ENCODE measurements at places on chromosomes 3 and 15.

DNA sequence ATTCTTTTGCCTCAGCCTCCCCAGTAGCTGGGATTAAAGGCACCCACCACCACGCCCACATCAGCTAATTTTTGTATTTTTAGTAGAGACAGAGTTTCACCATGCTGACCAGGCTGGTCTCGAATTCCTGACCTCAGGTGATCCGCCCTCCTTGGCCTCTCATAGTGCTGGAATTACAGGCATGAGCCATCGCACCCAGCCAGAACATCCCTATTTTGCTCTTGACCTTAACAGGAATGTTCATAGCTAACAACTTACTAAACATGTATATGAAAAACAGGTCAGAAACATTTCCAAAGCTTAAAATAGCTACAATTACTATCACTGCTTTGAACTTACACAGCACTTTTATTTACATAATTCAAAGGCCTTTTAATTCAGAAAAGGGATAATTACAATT is 33.7 kb downstream of the UQCC5 start:
- DNase-seq: no peak

DNA sequence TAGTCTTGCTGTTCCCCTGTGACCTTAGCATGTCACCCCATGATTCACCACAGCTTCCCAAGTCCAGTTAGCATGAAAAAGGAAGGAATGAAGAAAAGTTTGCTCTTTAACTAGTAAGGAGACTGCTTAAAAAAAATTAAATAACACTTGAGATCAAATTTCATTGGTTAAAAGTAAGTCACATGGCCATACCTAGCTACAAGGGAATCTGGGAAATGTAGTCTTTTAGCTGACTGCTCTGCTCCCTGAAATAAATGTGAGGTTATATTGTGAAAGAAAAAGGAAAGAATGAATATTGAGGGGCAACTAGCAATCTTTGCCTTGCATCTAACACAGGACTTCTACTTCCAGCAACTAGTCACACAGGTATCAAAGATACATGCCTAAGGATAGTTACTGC is 84.7 kb upstream of the LRRN1 start:
- no peak for DNase-seq

- DNase-seq: no peak
These were observed 62.4 kb upstream of the TOPAZ1 start for GRCh38 chr3:44179246-44179645.

DNA sequence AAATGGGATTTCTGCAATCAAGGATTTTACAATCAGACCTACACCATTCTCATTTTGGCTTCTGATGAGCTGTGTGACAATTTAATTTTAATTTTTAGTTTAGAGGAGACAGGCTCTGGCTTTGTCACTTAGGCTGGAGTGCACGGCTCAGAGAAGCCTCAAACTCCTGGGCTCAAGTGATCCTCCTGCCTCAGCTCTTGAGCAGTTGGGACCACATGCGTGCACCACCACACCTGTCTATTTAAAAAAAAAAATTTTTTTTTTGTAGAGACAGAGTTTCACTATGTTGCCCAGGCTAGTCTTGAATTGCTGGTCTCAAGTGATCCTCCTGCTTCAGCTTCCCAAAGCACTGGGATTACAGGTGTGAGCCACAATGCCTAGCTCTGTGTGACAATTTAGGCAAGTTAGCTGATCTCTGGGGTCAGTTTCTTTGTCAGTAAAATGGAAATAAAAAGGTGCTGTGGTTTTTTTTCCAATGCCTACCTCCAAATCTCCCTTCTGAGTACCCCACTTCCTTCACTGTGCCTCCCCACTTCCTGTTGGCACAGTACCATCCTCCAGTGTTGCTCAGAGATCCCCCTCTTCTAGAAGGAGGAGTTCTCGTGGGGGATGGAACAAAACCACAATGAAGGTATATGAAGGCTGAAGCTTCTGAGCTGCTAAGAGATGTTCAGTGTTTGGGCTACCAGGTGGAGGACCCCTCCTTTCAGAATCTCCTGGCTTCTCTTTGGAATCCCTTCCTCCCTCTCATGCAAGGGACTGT is 54.1 kb upstream of the GSK3B start:
- DNase-seq: no peak

GRCh38 chr3:8458238-8458661 is 43.4 kb upstream of the LMCD1 start:
- no peak for DNase-seq

DNA sequence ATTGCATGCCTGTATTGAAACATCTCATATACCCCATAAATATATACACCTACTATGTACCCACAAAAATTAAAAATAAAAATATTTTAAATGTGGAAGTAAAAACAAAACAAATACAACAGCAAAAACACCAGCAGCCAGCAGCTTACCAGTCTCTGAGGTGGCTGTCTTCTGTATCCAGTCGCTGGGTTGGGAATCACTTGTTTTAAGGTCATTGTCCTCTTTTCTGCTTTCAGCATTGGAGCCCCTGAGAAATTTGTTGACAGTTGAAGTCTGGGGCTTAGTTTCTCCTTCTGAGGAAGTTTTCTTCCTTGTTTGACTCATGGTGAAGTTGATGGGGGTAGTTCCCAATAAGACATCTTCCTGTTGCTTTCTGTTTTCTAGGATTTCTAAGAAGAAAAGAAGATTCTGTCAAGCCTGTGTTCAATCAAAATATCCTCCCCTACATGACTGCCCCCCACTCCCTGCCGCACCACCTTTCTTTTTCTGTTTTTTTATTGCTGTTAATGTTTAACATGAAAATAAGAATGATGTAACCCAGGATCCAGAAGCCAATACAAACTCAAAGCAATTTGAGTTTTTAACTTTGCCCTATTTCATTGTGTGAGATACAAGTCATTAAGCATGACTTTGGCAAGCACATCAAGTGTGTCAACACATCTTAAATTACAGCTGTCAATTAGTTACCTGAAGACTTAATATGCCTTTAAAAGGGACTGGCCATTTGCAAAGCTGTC is at the start of gene LRRC31:
TSS of gene LRRC31 (minus strand) at position 452 of the 737 bp plus-strand sequence. CDS start at position 324, 128 bp downstream.
- DNase-seq: no peak

GRCh38 chr3:45224824-45225464 is 1.1 kb downstream of the TMEM158 start:
- DNase-seq: peak; percentile 40

GRCh38 chr3:149245738-149246451 is 24.3 kb upstream of the CP start:
- peak; percentile 75 for DNase-seq

DNA sequence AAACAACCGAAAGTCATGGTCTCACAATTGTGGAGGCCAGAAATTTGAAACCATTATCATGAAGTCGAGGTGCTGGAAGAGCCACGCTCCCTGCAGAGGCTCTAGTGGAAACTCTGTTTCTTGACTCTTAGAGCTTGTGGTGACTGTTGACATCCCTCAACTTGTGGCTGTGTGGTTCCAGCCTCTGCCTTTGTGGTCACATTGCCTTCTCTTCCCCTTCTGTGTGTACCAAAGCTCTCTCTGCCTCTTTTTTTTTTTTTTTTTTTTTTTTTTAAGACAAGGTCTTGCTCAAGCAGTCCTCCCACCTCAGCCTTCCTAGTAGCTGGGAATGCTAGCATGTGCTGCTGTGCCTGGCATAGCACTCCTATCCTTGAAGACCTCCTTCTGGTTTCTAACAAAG is 48.7 kb upstream of the CRTC3 start:
- no peak for DNase-seq

DNA sequence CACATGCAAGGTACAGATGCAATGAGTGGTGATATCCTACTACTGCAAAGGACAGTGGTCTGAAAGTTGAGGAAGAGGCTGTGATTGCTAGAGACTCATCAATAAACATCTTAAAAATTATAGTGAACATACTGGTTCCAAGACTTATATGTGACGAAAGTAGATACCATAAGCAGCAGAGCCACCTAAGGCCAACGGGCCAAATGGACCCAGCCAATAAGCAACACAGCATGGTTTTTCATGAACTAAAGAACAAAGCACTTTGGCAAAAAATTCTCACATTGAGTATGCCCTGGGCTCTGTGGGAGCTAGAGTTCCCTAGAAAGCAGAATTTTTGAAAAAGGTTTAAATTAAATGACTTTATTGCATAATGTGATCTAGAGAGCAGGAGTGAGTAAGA is 272.1 kb downstream of the SI start:
- DNase-seq: no peak

DNA sequence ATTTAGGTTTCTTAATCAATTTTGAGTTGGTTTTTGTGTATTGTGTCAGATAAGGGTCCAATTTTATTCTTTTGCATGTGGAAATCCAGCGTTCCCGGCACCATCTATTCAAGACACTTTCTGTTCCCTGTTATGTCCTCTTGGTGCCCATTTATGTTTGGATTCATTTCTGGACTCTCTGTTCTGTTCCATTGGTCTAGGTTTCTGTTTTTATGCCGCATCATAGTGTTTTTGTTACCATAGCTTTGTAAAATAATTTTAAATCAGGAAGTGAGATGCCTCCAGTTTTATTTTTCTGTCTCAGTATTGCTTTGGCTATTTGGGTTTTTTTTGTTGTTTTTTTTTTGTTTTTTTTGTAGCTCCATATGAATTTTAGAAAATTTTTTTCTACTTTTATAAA is 97.1 kb downstream of the LRRC28 start:
- DNase-seq: no peak

- peak; percentile 18 for DNase-seq
These were observed 52.4 kb downstream of the PSMD6 start for GRCh38 chr3:63970631-63971475.

DNA sequence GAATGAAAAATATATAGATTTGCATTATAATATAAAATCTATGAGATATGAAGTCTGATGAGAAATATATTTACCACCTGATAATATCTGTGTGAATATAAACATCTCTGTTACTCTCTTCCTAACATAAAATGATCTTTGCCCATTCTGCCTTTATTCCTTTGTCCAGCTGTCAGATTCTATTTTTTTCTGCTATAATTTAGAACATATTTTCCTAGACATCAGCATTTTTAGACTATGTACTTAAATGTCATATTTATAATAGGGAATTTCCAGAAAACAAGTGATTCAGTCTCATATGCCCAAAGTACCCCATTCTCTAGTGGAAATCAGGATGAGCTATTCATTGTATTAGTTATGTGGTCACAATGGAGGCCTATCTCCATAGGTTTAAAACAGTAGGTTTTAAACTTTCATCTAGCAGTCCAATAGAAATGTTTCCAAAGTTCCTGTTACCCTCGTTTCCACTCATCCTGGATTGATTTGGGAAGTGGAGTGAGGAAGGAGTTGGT is 83.3 kb downstream of the FILIP1L start:
- DNase-seq: no peak

DNA sequence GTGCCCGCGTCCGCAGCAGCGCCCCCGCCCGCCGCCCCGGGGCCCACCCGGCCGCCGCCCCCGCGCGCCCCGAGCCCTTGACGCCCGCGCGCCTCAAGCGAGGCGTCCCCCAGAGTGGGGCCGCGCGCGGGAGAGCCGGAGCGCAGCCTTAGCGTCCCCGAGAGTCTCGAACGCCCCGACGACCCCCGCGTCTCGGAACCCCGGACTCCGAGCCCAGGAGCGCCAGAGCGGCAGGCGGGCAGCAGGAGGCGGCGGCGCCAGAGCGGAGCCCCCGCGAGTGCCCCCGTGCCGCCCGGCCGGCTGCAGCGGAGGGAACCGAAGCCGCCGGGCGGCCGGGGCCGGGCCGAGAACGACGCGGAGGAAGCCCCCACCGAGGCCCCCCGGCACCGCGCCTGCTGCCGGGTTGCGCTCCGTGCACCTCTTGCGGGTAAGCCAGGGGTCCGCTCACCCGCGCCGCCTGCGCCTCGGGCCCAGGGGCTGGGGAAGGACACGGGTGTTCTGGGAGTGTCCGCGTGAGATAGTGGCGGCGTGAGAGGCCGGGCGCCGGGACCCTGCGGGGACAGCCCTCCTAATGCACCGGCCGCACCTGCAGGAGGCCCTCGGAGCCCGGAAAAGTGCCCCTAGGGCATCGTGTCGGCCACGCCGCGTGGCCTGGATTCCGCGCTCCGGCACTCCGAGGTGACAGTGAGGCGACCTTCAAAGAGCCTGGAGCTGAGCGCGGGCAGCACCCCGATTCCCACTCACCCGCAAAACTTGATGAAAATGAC is 52.0 kb upstream of the ULK4 start:
- no peak for DNase-seq

DNA sequence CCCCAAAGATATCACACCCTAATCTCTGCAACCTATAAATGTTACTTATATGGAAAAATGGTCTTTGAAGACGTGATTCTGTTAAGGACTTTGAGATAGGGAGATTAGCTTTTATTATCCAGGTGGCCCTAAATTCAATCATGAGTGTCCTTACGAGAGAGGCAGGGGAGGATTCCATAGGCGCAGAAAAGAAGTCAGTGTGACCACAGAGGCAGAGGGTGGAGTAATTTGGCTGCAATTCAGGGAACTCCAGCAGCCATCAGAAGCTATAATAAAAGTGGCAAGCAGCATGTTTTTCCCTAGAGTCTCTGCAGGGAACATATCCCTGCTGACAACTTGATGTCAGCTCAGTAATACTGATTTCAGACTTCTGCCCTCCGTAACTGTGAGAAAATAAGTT is 315.2 kb upstream of the ROBO2 start:
- no peak for DNase-seq

- no peak for DNase-seq
These were observed 199.2 kb upstream of the CFAP20DC start for GRCh38 chr3:59249004-59249403.

DNA sequence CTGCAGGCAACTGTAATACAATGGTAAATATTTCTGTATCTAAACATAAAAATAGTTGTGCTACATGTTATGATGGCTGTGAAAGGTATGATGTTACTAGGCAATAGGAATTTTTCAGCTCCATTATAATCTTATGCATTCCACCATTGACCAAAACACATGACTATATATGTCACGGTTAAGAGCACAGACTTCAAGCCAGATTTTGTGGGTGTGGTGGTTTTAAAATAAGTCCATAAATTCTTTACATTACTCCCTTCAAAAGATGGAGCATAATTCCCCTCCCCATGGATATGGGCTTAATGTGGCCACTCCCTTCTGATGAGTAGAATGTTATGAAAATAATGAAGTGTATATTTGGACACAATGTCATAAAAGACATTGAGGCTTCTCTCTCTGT is 88.4 kb upstream of the TBC1D5 start:
- no peak for DNase-seq

DNA sequence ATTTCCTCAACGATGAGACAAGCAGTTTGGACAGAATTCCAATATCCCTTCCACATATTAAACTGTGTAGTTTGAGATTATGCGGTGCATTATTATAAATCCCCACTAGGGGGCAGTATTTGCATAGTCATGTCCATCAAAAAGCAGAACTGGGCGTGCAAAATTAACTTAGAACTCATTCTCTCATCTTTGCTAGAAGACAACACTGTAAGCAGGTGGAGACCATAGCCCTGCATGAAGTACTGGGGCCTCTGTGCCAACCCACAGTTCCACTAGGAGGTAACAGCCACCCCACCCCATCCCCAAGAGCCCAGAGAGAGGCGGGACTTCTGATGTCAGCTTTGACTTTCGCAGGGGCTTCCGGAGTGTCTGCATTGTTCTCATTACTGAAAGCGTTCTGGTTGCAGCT is 106.6 kb upstream of the TMC3 start:
- peak; percentile 31 for DNase-seq

DNA sequence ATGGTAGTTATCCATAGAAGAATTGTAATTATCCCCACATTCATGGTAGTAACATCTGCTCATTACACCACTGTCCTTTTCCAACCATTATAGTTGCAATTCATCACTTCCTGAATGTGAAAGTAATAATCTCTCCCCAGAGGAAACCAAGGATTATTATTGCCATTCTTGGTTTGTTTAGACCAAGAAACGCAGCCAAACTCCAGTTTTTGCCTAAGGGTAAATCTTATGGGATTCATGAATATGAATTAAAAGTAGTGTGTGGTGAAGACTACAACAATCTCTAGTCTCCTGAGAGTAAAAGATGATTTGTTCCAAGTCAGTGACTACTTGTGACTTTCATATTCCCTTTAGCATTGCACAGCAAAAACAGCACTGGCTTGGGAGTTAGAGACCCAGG is 45.7 kb upstream of the ABI3BP start:
- DNase-seq: no peak

- DNase-seq: no peak
These were observed 391.7 kb downstream of the EDEM1 start for GRCh38 chr3:5579139-5579602.
